ENCODE measurements at places on chromosomes 11 and 22.

DNA sequence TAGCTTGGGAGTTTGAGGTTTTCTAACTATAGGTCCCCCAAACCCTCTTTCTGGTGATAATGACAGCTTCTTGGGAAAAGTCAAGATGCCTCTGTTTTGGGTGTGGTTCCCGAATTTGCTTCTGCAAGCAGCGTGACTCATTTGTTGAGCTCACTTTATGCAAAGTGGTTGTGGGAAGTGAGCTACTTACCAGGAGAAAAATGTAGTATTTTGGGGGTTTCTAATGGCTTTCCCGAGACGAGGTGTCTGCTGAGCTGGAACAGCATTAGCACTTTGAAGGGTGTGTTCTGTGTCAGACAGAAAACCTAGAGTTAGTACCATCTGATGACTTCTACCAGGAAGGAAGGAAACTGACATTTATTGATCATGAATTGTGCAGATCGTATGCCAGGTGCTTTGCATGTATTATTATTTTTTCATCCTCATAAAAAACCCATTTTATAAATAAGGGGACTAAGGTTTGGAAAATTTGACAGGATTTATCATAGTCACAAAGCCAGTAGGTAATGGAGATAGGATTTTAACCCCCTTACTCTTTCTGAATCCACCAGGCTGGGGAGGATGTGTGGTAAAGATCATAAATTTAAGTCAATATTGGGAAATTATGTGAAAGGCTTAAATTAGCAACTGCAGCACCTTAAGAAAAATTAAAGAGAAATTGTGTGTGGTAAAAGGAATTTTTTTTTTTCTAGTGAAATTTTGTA lies 108.8 kb upstream of the CD44 start:
- DNase-seq: no peak

DNA sequence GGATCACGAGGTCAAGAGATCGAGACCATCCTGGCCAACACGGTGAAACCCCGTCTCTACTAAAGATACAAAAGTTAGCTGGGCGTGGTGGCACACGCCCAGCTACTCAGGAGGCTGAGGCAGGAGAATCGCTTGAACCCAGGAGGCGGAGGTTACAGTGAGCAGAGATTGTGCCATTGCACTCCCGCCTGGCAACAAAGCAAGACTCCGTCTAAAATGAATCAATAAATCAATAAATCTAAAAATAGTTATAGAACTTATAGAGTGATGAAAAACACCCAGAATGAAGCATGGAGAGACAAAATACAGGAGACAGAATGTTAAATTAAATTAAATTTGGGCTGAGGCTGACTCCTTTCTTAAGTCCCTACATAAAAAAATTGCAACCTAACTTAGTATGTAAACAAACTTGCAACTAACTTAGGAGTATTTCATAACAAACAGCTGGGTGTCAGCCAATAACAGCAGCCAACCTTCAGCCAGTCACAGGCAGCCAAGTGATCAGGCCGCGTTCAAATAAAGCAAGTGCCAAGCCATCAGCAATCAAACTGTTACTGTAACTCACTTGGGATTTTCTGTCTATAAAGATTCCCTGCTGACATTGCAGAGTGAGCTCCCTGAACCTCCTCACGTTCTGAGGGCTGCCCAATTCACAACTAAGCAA lies 7.3 kb upstream of the TP53AIP1 start:
- DNase-seq: no peak

DNA sequence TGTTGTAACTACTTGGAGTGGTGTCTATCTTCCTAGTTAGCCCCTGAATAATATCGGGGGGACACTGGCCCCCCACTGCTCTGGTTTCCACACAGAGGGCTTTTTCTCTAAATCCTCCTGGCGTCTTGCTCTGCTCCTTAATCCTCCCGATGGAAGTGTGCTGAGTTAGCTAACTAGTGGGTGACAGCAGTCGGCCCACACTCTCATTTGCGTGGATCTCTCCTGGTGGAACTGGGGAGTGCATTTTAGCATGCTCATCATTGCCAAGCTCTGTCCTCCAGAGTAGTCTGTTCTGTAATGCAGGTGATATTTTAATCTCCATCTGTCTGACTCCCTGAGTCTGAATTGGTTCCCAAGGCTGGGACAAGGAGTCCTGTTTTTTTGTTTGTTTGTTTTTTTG lies 46.1 kb upstream of the RASSF10 start:
- no peak for DNase-seq

GRCh38 chr22:30314915-30315314 lies 11.8 kb downstream of the TBC1D10A start:
- DNase-seq: no peak

Measured in GM18507 (cell line).